Activated CD8-positive, alpha-beta T cell treated with anti-CD3 and anti-CD28 coated beads for 36 hours (primary cell): ENCODE measurements at places on chromosomes 7 and 10.

GRCh38 chr10:44975431-44976331 is 2.9 kb downstream of the DEPP1 start:
- H3K4me1 ChIP-seq: peaks cover 19% of the 10 kb centered on the region
- H3K36me3 ChIP-seq: no peaks in the 10 kb centered on the region
- no peak for DNase-seq
- H3K27me3 ChIP-seq: no peaks in the 10 kb centered on the region
- H3K4me3 ChIP-seq: no peak overlapping the region

- peaks cover 25% of the 10 kb centered on the region for H3K4me1 ChIP-seq
- no peaks in the 10 kb centered on the region for H3K27me3 ChIP-seq
- no peak overlapping the region for H3K27ac ChIP-seq
- no peak for DNase-seq
These were observed 132.6 kb downstream of the DNAJB6 start for GRCh38 chr7:157469181-157470016.

DNA sequence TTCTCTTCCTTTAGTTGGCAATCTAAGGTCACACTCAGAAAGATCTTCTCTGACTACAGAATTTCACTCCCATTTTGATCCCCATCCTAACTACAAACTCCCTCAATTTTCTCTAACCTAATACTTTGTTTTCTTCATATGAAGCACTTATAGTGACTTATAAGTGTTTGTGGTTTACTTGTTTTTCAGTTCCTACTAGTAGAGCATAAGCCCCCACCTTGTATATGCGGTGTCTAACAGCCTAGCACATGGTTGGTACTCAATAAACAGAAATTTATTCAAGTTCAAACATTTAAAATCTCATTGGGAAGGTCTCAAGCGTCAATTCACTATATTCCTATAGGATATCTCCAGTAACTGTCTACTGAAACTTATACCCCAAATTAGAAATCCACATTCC is 35.2 kb downstream of the ANKRD26 start:
- peaks cover 4% of the 10 kb centered on the region for H3K4me1 ChIP-seq
- no peak overlapping the region for H3K4me3 ChIP-seq
- no peak for DNase-seq
- H3K27ac ChIP-seq: no peak overlapping the region
- peaks cover 26% of the 10 kb centered on the region for H3K36me3 ChIP-seq

- no peak overlapping the region for H3K4me3 ChIP-seq
- no peaks in the 10 kb centered on the region for H3K27me3 ChIP-seq
- H3K27ac ChIP-seq: no peak overlapping the region
- no peak for DNase-seq
- H3K4me1 ChIP-seq: peaks cover 7% of the 10 kb centered on the region
- no peaks in the 10 kb centered on the region for H3K36me3 ChIP-seq
These were observed 41.6 kb downstream of the PIK3AP1 start for GRCh38 chr10:96678725-96679124.
